HFFc6 (cell line): ENCODE measurements at places on chromosomes 11 and 22. TPM values are rescaled to one million over a fixed set of nuclear protein-coding genes. Genes with fewer than 3 reads are reported as not detected.

GRCh38 chr11:106520146-106520912 is 442.9 kb downstream of the AASDHPPT start:
- peaks cover 3% of the 10 kb centered on the region for H3K27me3 ChIP-seq
- no peaks in the 10 kb centered on the region for H3K4me1 ChIP-seq
- H3K27ac ChIP-seq, result no peak overlapping the region
- no peaks in the 10 kb centered on the region for H3K36me3 ChIP-seq
- no peak for DNase-seq

GRCh38 chr11:65850217-65851082 is 7.5 kb downstream of the CFL1 start:
- peaks cover 17% of the 10 kb centered on the region for H3K27me3 ChIP-seq
- H3K36me3 ChIP-seq, result peaks cover 33% of the 10 kb centered on the region
- DNase-seq, result no peak
- H3K4me3 ChIP-seq, result no peak overlapping the region

DNA sequence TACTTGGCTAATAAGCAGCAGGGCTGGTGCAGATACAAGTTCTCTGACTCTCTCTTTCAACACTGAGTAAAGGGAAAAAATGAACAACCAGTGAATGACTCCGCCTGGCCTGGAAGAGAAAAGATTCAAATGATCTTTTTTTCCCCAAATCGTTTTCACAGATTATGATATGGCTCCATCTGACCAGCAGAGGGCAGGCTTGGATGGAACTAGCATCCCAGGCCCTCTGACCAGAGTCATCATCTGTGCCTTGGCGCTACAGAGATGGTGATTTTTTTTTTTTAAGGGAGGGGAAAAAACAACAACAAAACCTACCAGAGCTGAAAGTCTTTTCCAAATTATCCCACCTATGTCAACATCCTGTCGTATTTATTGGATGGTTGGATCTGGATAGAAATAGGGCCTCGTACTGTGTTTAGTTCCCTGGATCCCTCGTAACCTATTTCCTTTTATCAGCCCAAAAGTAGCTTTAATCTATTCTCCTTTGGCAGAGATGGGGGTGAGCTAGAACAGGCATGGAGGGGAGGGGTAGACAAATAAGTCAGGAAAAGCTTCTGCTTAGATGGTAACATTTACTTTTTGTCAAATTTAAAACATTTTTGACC is 69.7 kb downstream of the PRSS23 start:
- DNase-seq, result peak; percentile 43
- H3K4me3 ChIP-seq, result no peak overlapping the region
- no peaks in the 10 kb centered on the region for H3K36me3 ChIP-seq
- H3K4me1 ChIP-seq, result peaks cover 43% of the 10 kb centered on the region
- no peak overlapping the region for H3K27ac ChIP-seq

DNA sequence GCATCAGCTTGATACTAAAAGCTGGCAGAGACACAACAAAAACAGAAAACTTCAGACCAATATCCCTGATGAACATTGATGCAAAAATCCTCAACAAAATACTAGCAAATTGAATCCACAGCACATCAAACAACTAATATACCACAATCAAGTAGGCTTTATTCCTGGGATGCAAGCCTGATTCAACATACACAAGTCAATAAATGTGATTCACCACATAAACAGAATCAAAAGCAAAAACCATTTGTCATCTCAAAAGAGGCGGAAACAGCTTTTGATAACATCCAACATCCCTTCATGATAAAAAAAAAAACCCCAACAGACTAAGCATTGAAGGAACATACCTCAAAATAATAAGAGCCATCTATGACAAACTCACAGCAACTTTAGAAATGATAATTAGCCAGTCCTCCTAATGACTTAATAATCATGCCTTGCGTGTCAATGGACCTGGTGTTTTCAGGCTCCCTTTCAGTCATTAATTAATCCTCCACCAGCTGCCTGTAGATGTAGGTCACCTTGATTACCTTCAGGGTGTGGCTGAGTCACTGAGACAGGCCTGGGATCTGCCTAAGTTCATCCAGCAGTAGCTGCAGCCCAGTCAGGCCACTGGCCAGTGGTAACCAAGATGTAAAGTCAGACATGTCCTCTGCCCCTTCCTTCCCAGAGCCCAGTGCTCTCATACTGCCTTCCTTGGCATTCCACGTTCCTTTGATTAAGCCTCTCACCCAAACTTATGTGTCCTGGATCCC is 109.8 kb downstream of the EHF start:
- H3K27me3 ChIP-seq, result peaks cover 10% of the 10 kb centered on the region
- no peak for DNase-seq
- no peak overlapping the region for H3K27ac ChIP-seq
- H3K36me3 ChIP-seq, result no peaks in the 10 kb centered on the region
- H3K4me1 ChIP-seq, result no peaks in the 10 kb centered on the region

Gene EXT2
- 105 and 120 TPM in 2 replicates for total RNA-seq

- H3K4me3 ChIP-seq, result peak overlapping the region; percentile 34; the same call in 1 of the 2 replicates
- H3K4me1 ChIP-seq, result peaks cover 16% of the 10 kb centered on the region
- peak; percentile 62 for DNase-seq
- no peaks in the 10 kb centered on the region for H3K36me3 ChIP-seq
Observed at GRCh38 chr22:36144886-36145541, 15.5 kb downstream of the APOL3 start.

Gene PRPF19
- 84.3 to 93.2 TPM (median 88.6 TPM) in 3 replicates for total RNA-seq

GRCh38 chr22:27800250-27801201 is 1.0 kb downstream of the MN1 start:
- no peak overlapping the region for H3K27ac ChIP-seq
- H3K4me1 ChIP-seq, result peaks cover 5% of the 10 kb centered on the region; the same call in 1 of the 2 replicates
- H3K27me3 ChIP-seq, result peaks cover 12% of the 10 kb centered on the region
- H3K36me3 ChIP-seq, result no peaks in the 10 kb centered on the region

- no peaks in the 10 kb centered on the region for H3K36me3 ChIP-seq
- no peak overlapping the region for H3K27ac ChIP-seq
Observed at GRCh38 chr11:76388408-76388807, 7.3 kb downstream of the GVQW3 start.

DNA sequence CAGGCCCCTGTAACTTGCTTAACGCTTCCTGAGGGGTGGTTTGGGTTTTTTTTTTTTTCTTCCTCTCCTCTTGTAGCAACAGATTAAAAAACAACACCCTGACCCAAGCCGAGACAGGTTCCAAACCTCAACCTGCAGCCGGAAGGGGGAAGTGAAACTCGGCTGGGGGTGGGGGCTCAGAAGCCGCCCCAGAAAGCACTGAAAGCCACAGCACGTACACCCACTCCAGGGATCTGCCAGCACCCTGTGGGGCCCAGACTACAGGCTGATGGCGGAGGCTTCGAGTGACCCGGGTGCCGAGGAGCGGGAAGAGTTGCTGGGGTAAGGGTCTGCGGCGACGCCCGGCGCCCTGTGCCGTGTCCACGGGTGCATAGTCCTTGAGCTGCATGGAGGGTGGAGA is at the start of gene LSP1:
TSS of gene LSP1 (plus strand) at position 208 of the 400 bp plus-strand sequence. CDS start at position 269, 61 bp downstream.
- no peaks in the 10 kb centered on the region for H3K36me3 ChIP-seq
- peaks cover 26% of the 10 kb centered on the region for H3K27me3 ChIP-seq
- no peaks in the 10 kb centered on the region for H3K4me1 ChIP-seq
- DNase-seq, result no peak
- H3K4me3 ChIP-seq, result no peak within 1 kb of the TSS
- H3K27ac ChIP-seq, result no peak within 1 kb of the TSS

DNA sequence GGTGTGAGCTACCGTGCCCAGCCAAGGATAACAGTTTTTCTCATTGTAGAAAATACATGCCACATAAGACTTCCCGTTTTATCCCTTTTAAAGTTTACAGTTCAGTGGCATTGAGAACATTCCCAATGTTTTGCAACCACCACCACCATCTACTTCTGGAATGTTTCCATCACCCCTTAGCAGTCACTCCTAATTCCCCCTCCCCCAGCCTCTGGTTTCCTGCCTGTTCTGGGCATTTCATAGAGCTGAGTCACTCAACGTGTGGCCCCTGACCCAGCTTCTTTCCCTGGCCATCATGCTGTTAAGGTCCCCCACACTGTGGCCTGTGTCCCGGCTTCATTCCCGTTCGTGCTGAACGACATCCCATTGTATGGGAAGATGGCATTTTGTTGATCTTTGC is 30.7 kb downstream of the FGF4 start:
- no peak for DNase-seq
- no peak overlapping the region for H3K4me3 ChIP-seq
- no peak overlapping the region for H3K27ac ChIP-seq
- no peaks in the 10 kb centered on the region for H3K36me3 ChIP-seq

GRCh38 chr11:96357794-96358193 is 14.8 kb upstream of the MAML2 start:
- H3K36me3 ChIP-seq, result peaks cover 12% of the 10 kb centered on the region
- no peak overlapping the region for H3K4me3 ChIP-seq
- no peak overlapping the region for H3K27ac ChIP-seq
- H3K4me1 ChIP-seq, result peaks cover 13% of the 10 kb centered on the region

Gene ZNHIT2
- 9.3 to 15.2 TPM (median 13.5 TPM) in 3 replicates for total RNA-seq

Gene OR6T1
- not detected in 3 replicates for total RNA-seq

GRCh38 chr22:36117053-36117554 is 43.5 kb downstream of the APOL3 start:
- peaks cover 9% of the 10 kb centered on the region for H3K27me3 ChIP-seq
- H3K27ac ChIP-seq, result no peak overlapping the region
- H3K4me1 ChIP-seq, result no peaks in the 10 kb centered on the region
- H3K4me3 ChIP-seq, result no peak overlapping the region
- no peak for DNase-seq
- H3K36me3 ChIP-seq, result no peaks in the 10 kb centered on the region

GRCh38 chr11:44506375-44507016 is 59.0 kb upstream of the CD82 start:
- H3K4me3 ChIP-seq, result no peak overlapping the region
- DNase-seq, result no peak
- H3K4me1 ChIP-seq, result no peaks in the 10 kb centered on the region
- no peak overlapping the region for H3K27ac ChIP-seq
- H3K36me3 ChIP-seq, result no peaks in the 10 kb centered on the region
- H3K27me3 ChIP-seq, result peaks cover 52% of the 10 kb centered on the region

- peaks cover 4% of the 10 kb centered on the region for H3K27me3 ChIP-seq
- H3K27ac ChIP-seq, result no peak overlapping the region; the same call in 1 of the 2 replicates
- DNase-seq, result no peak
Observed at GRCh38 chr22:50252082-50253045, 1.3 kb upstream of the HDAC10 start.

DNA sequence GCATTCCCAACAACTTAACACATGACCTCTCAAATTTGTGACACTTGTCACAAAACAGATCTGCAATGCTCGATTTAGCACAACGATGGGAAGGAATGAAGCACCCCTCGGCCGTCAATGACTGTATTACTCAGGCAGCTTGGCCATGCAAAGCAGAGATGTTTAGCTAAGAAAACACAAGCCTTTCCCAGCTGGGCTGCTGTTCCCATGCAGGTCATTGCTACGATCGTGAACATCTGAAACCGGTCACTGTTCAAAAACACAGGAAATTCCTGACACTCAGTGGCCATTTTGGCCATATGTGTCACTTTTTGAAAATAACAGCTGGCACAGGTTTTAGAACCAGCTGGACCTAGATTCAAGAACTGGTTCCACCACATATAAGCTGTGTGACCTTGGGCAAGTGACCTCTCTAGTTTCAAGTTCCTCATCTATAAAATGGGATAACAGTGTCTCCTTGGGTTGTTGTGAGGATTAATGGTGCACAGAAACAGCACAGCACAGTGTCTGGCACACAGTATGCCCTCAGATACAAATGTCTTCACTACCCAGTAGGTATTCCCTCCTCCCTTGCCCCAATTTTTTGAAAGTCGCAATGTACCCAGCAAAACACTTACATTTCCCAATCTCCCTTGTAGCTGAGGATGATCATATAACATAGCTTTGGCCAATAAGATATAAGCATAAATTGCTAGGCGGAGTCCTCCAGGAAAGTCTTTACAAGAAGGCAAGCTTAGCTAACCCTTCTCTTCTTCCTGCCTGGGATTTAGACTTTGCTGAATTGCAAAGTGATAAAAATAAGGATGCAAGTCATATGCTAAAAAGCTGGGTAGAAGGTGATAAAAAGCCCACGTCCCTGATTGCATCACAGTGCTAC is 93.1 kb downstream of the C11orf58 start:
- no peak overlapping the region for H3K4me3 ChIP-seq
- H3K27me3 ChIP-seq, result peaks cover 29% of the 10 kb centered on the region
- no peaks in the 10 kb centered on the region for H3K36me3 ChIP-seq
- H3K4me1 ChIP-seq, result no peaks in the 10 kb centered on the region
- no peak overlapping the region for H3K27ac ChIP-seq
- no peak for DNase-seq

Gene CD3G
- total RNA-seq, result not detected in 3 replicates

DNA sequence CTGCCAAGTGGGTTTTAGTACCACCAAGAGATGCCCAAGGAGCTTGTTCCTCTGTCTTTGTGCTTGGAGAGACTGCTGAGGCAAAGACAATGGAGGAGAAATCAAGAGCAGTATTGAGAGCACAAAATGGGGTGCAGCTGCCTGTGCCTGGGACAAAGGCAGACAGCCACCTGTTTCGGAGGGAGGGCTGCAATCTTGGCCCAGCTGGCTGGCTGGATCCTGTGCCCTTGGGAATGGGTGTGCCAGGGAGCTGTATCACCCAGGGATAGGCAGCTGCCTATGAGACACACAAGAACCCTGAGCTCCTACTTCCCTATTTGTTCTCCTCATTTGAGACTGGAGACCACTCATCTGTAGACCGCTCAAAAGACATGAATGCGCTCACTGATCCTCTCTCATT is 23.3 kb upstream of the CHRM4 start:
- H3K27me3 ChIP-seq, result no peaks in the 10 kb centered on the region; the same call in 1 of the 2 replicates
- H3K4me1 ChIP-seq, result peaks cover 9% of the 10 kb centered on the region; the same call in 1 of the 2 replicates
- peaks cover 15% of the 10 kb centered on the region for H3K36me3 ChIP-seq
- no peak overlapping the region for H3K27ac ChIP-seq
- no peak for DNase-seq
- no peak overlapping the region for H3K4me3 ChIP-seq

Gene KRTAP5-2
- total RNA-seq, result not detected in 3 replicates

DNA sequence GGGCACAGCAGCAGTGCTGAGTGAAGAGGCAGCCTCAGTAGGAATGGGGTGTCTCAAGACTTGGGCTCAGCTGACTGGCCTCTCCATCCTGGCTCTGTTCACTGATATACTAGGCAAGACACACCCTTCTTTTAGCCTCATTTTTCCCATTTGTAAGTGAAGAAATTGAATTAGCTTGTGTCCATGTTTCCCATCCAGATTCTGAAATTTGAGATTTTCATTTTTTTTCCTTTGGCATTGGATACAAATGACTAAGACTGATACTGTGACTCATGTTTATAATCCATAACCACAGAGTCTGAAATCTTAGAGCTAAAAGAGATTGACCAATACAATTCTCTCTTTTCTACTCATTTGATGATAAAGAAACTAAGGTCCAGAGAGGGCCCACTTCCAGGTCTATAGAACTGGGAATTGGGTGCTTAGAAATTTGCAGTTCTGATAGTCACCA is 110.9 kb downstream of the KCNC1 start:
- H3K4me3 ChIP-seq, result no peak overlapping the region
- peak; percentile 57 for DNase-seq
- peaks cover 19% of the 10 kb centered on the region for H3K4me1 ChIP-seq
- peak overlapping the region; percentile 51 for H3K27ac ChIP-seq

Gene OR51I1
- not detected in 3 replicates for total RNA-seq

Gene CHRDL2
- not detected in 3 replicates for total RNA-seq

- H3K27me3 ChIP-seq, result no peaks in the 10 kb centered on the region
- H3K36me3 ChIP-seq, result no peaks in the 10 kb centered on the region
- peak overlapping the region; percentile 2; the same call in 1 of the 2 replicates for H3K27ac ChIP-seq
- DNase-seq, result no peak
- peaks cover 26% of the 10 kb centered on the region for H3K4me1 ChIP-seq
- no peak overlapping the region for H3K4me3 ChIP-seq
Observed at GRCh38 chr11:26620282-26621045, 48.4 kb upstream of the MUC15 start.
